ENCODE measurements at places on chromosomes 6 and 20.

- no peak for DNase-seq
These were observed 156.4 kb upstream of the COL21A1 start for GRCh38 chr6:56403745-56404144.

- no peak for DNase-seq
These were observed 30.4 kb downstream of the ZC2HC1B start for GRCh38 chr6:143894655-143895054.

DNA sequence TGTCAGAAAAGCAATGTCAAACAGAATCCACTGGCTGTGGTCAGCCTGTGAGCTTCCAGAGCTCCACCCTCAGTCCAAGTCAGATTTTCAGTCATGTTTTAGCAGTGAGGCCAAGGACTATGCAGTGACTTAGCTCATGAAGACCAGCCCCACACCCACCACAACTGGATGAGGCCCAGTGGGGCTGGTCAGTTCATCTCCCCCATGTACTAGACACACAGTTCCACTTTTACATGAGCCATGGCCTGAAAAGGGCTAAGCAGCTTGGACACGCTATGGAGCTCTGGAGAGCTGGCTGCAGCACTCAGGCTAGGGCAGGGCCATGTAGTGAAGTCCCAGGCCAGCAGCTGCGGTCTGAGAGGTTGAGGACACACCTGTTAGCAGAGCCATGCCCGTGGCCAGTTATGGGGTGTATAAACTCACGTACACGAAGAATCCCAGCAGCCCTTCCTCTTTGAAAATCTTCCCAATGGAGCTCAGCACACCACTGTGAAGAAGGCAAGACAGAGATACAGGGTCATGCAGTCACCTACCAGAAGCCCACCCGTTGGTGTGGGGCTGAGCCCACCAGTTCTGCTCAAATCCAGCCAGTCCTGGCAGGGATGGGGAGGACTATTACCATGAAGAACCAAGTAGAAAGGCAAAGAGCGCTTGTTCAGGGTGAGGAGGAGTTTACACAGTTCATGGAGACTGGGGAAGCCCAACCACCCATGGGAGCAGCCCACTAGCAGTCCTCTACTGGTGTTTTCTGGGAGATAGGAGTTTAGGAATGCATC, 10.6 kb downstream of the MTCH1 start:
- DNase-seq = no peak

- DNase-seq = no peak
These were observed 483.4 kb upstream of the FLRT3 start for GRCh38 chr20:14820771-14821170.

- DNase-seq = no peak
These were observed 390.5 kb upstream of the CNR1 start for GRCh38 chr6:88556663-88557062.

- no peak for DNase-seq
These were observed 11.8 kb downstream of the RFX6 start for GRCh38 chr6:116888732-116889360.

- peak; percentile 94 for DNase-seq
These were observed 664 bp upstream of the BAG6 start for GRCh38 chr6:31652925-31653724.

GRCh38 chr20:43241057-43241702, 51.5 kb upstream of the PTPRT start:
- no peak for DNase-seq

Data from GM23248 (cell line).